ENCODE measurements at places on chromosomes 3 and 15.
A peak's percentile ranks its signal among the peaks of the same experiment; 100 is the strongest.

- peak; percentile 78 for DNase-seq
Observed at GRCh38 chr15:91852741-91853510, 582 bp upstream of the SLCO3A1 start.

DNA sequence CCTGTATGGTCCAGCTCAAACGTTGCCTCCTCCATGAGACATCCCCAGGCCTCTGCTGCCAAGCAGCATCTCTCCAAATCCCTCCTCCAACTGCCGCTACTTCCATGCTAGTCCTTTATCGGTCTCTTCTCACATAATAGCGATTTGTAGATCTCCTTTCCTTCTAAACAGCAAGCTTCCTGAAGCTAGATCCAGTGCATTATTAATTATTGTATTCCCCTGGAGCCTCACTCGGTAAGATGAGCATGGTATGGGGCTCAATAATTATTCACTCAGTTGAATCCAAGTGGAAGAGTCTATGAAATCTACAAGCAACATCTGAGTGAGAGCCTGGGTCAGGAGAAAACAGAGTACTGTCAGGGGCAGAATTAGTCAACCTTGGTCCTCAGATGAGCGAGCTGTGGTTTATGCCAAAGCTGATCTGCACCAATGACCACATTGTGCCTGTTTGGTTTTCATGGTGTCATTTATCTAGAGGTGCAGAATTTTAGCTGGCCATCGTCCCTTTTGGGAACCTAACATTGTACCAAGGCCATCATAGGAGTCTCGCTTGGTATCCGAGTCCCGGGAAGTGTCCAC lies 93.8 kb upstream of the UBE2E1 start:
- DNase-seq: no peak

DNA sequence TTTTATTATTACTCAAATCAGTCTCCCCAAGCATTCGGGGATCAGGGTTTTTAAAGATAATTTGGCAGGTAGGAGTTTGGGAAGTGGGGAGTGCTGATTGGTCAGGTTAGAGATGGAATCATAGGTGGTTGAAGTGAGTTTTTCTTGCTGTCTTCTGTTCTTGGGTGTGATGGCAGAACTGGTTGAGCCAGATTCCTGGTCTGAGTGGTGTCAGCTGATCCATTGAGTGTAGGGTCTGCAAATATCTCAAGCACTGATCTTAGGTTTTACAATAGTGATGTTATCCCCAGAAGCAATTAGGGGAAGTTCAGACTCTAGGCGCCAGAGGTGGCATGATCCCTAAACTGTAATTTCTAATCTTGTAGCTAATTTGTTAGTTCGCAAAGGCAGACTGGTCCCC lies 20.6 kb upstream of the TRANK1 start:
- no peak for DNase-seq

DNA sequence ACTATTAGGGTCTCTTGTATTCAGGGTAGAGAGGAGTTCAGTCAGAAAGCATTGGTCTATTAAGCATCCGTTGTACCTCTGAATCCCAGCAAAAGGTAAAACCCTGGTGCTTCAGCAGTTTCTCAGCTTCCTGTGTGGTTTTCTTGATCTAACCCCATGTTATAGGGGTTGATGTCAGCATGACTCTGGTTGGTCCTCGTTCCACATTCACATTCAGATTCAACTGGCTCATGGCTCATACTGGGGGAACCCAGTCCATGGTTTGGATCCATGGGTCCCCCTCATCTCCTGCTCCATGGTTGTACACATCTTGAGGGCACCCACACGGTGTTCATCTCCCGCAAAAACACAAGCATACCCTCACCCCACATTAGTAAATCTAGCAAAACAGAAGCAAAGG lies 47.7 kb upstream of the C2CD4B start:
- DNase-seq: no peak

GRCh38 chr3:40691452-40691861 lies 166.7 kb downstream of the ZNF621 start:
- DNase-seq: no peak

DNA sequence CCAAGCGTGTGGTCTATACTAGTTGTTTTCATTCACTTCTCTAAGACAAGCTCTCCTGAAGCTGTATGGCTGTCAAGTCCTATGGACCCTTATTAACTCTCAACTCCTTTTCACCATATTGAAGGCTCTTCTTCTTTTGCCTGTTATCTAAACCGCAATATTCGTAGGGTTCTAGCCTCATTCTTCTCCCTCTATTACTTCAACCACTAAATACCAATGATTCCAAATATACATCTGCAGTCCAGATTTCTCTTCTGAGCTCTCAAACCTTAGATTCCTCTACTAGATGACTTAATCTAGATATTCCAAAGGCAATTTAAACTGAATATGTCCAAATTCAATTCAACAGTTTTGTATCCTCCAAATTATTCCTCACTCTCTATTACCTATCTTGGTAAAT lies 24.6 kb downstream of the AQR start:
- DNase-seq: no peak

- no peak for DNase-seq
Observed at GRCh38 chr3:8656240-8656639, 11.6 kb upstream of the SSUH2 start.

GRCh38 chr3:119481079-119481478 lies 12.3 kb downstream of the POGLUT1 start:
- DNase-seq: no peak

GRCh38 chr3:146407956-146408355 lies 61.4 kb downstream of the PLSCR2 start:
- DNase-seq: no peak

DNA sequence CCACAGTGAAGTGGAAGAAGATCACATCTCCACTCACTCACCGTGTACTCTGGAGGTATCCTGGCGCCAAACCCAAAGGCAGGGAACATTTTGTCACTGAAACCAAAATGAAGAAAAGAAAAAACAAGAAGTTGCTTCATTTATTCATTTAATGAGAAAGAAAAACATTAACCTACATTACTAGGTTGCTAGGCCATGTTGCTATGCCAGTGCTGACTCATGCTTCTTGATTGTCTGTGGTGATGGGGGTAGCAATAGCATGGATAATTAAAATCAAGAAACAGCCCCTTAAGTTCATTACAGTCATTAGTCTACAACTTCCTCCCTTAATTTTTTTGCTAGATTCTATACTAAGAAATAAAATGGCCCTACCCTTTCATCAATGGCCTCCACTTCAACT lies 52.7 kb upstream of the MRPL3 start:
- DNase-seq: no peak

- no peak for DNase-seq
Observed at GRCh38 chr3:127984241-127984975, 67.8 kb upstream of the SEC61A1 start.

DNA sequence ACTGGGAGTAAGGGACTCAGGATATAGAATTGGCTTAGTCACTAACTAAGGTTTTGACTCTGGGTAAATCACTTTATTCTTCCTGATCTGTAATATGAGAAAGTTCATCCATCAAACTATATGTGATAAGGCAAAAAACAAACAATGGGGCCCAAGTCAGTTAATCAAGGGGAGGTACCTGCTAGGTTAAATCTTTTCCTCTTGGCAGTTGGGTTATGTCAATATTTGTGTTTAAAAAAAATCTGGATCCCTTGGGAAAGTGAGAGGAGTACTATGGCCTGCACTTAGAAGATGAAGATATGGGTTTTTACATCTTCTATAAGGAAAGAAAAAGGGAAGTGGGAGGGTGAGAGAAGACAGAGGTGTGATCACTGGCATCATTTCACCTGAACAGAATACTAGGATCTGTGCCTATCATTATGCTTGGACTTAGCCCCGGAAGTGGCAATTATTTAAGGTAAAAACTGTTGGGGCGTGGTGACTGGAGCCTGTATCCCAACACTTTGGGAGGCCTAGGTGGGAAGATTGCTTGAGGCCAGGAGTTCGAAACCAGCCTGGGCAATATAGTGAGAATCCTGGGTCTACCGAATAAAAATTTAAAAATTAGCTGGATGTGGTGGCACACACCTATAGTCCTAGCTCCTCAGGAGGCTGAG lies 2.8 kb upstream of the SLC28A2 start:
- no peak for DNase-seq

Measured in NCI-H146 (cell line).